GM12864 (cell line): ENCODE measurements at places on chromosomes 12 and 14.
A peak's percentile ranks its signal among the peaks of the same experiment; 100 is the strongest.

DNA sequence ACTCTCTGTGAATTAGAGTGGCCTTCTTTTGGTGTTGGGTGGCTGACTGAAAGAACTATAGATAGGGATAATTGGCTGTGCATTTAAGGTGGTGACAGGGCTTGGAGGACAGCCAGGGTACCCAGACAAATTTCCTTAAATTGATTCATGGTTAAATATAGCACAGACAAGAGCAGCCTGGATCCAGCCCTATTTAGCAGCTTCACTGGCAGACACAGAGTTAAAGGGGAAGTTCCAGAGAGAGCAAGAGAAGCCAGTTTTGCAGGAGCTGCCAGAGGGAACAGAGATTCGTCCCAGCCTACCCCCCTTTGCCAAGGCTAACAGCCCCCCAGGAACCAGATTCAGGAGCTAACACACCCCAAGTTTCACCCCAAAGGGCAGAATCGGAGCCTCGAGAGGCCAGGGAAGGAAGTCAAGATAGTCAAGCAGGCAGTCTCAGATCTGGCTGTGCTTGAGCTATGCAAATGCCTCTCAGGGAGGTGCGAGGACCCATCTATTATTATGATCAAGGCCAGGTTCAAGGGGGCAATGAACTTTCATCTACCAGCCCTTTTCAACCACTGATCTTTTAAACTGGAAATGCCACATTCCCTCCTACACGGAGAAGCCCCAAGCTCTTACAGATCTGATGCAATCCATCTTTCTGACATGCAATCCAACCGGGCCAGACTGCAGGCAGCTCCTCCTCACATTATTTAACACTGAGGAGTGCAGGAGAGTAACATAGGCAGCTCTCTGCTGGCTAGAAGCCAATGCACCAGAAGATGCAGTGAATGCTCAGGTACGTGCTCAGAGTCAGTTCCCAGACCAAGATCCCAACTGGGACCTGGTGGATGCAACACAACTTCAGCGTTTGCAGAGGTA, 58.2 kb downstream of the DHRS2 start:
- no peak for DNase-seq

- no peak for DNase-seq
Observed at GRCh38 chr12:64175254-64175945, 46.7 kb downstream of the KICS2 start.

DNA sequence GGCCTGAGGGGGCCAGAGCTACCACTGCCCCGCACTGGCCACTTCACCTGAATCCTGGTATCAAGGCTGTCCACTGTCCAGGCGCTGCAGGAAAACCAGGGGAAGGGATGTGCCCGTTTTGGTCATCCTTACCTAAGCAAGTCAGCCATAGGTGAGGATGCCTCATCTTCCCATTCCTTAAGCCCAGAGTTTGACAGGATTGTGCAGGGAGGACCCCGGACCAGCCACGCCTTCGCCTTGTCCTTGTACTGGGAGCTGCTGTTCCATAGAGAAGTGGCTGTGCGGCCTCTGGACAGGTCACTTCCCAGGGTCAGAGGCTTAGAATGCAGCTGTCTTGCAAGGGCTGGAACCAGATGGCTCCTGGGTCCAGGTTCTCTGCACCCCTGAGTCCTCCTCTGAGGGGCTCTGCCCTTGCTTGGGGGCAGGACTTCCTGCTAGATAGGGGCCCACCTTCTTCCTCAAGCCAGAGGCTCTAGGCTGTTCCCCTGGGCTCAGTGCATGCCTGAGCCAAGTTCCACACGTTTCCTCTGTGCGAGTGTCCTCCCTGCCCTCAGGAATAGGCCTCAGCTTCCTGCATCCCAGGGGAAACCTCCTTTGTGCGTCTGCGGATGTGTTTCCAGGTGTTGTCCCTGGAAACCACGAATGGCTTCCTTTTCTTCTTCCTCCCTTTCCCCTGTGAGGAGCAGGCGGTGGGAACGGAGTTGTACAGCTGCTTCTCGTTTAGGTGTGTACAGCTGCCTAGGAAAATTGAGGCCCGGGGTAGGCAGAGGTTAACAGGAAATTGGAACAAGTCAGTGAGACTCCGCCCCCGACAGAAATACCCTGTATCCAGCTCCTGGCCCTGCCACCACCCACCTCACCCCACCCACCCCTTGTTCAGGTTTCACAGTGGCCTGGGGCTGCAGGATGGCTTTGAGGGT, 54.3 kb upstream of the RIN3 start:
- no peak for DNase-seq

DNA sequence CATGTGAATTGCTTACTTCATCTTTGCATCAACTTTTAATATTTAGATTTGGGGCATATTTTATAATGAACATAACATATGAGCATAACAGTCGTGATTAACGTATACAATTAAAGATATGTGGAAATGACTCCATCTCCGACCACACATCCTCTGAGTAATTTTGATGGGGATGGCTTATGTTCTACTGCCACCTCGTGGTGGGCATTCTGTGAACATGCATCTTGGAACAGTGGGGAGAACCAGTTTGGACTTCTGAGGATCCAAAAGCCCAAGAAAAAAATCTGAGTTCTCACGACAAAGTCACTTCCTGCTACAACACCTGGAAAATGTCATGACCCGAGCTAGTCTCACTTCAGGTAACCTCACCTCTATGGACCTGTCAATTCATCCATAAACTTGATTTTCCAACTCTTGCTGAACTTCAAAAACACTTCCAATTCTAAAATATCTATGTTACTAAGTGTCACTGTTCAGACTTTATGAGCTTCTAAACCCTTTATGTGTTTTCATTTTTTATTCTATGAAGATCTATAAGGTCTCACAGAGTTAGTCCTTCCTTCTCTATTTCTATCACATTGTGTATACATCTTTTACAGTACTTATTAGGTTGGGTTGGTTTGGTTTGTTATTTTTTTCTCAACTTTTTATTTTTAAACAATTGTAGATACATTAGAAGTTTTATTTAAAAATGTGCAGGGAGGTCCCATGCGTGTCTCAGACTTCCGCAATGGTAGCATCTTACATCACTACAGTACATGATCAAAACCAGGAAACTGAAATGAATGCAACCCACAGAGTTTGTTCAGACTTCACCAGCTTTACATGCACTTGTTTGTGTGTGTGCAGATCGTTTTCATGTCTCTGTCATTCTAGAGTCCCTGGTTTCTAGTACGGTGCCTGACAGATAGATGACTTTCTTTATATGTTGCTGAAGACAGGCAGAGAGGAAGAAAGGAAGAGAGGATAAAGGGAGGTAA, 38.2 kb upstream of the STAB2 start:
- peak; percentile 48 for DNase-seq

GRCh38 chr12:93243689-93244513, 133.8 kb upstream of the NUDT4 start:
- DNase-seq, result no peak

- no peak for DNase-seq
Observed at GRCh38 chr12:459430-460258, at the start of gene B4GALNT3. TSS of gene B4GALNT3 (plus strand) at chr12:459939. CDS start at chr12:460377, 438 bp downstream.

DNA sequence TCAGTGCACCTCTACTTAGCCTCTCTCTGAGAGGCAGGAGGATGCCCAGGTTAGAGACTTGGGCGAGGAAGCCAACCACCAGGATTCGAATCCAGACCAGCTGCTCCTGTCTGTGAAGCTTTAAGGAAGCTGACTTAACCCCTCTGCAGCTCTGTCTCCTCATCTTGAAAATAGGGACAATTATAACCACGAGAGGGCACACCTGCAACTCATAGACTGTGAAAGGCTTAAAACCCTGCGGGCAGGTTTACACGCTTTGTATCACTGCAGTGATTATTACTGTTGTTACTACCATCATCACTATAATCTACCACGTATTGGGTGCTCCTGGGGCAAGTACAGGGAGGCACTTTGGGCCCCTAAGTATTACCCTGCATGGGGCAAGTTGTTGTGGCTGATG, 379.8 kb downstream of the VRK1 start:
- no peak for DNase-seq

DNA sequence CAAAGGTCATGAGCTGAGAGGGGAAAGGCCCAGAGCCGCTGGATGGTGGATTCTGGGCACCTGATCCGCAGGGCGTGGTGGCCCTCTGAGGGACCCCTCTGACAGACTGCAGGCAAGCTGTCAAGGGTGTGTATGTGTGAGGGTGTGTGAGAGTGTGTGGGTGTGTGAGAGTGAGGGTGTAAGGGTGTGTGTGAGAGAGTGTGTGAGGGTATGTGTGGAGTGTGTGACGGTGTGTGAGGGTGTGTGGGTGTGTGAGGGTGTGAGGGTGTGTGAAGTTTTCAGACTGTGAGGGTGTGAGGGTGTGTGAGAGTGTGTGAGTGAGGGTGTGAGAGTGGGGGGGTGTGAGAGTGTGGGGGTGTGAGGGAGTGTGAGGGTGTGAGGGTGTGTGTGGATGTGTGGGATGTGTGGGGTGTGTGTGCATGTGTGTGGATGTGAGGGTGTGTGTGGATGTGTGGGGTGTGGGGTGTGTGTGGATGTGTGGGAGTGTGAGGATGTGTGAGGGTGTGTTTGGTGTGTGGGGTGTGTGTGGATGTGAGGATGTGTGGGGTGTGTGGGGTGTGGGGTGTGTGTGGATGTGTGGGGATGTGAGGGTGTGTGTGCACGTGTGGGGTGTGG, 156.7 kb downstream of the TMEM121 start:
- DNase-seq, result no peak
